CD4-positive, alpha-beta T cell treated with Interleukin-4 for 1 hour (primary cell): ENCODE measurements at places on chromosomes 2 and 18.
A peak's percentile ranks its signal among the peaks of the same experiment; 100 is the strongest.

DNA sequence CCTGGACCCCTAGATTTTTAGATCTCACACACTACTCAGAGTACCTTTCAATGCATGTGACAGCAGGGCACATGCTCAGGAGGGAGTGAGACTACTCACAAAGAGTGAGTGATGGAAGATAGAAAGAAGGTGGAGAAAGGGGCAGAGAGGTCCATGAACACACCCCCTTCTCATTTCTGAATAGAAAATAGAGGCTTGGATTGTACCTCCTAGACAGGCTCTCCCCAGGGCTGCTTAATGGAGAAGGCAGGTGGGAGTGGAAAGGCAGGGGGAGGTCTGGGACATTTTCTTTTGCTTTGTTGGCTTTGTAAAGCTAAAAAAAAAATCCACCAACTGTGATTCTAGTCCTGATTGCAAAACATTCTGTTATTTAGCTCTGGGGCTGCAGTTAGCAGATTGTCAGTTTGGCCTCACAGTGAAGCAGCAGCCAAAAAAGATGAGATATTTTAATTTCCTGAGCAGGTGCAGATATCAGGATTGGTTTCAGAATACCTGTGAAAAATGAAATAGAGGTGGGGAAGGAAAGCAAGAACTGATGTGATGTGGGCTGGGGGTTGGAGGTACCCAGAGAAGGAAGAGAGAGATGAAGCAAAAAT is 119.3 kb upstream of the GYPC start:
- no peak for DNase-seq

DNA sequence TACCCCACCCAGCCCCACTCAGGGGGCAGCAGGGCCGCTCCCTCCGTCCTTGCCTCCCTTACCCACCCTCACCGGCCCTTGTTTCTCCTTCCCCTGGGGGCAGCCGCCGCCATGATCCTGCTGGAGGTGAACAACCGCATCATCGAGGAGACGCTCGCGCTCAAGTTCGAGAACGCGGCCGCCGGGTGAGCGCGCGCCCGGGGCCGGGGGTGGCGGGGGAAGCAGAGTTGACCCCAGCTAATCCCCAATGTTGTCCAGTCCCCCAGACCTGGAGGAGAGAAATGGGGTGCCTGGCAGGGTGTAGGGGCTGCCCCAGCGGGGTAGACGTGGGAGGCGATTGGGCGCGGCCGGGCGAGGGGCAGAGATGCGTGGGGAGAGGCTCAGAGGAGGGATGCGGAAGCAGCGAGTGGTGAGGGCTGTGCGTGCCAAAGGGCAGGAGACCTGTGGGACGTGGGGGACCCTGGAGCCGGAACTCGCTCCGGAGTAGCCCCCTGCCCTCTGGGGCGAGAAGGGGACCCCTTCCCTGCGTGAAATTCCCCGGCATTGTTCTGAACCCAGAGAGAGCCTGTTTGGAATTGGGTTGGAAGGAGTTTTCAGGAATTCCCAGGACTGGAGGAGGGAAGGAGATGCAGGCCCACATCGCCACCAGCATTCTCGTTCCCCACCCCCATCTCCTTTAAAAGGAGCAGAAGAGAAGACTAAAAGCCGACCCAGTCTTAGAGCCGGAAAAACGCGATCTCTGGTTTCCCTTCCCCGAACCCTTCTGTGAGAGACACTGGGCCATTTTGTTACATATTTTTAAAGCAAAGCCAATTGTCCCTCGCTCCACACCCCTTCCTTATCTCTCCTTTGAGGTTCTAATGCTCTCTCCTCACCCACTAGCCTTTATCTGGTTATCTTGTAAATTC is 625 bp downstream of the ARPC2 start:
- peak; percentile 68 for DNase-seq

GRCh38 chr2:27831279-27832050 is 58.7 kb downstream of the RBKS start:
- DNase-seq: no peak

DNA sequence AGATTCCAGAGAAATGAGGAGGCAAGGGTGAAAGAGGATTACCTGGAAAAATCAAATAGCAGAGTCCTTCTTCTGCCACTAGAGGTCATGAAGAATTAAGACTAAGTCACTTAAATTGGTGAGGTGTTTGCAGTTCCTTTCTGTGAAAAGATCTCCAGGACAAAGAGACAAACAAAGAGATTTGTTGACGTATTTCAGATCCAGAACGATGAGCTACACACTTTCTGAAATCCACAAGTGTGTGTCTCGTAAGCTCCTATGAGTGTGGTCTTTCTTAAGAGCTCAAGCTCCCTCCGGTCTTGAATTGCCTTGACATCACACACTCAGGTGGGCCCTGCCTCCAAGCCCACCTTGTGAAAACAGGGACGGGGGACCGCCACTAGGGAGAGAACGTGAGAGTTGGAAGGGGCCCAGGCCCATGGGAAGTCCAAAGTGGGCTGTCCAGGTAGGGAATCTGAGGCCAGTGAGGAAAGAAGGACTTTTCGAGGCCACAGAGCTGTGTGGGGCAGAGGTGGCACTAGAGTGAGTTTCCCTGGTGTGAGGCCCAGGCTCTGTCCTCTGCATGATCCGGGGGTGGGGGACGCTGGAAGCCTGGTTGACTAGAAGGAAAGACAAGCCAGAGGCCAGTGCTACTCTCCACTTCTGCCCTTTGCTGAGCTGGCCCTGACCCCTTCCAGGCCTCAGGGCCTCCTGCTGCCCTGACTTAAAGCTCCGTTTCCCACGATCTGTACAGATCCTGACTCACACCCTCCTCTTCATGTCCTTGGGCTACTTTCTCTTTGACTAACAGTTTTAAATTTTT is 168.1 kb upstream of the NCK2 start:
- DNase-seq: no peak

GRCh38 chr2:112836695-112837117 is at the start of gene IL1B:
Gene IL1B, minus strand, starts transcription at chr2:112836779. Its CDS starts 550 bp downstream, at chr2:112836229.
- DNase-seq: peak; percentile 61

DNA sequence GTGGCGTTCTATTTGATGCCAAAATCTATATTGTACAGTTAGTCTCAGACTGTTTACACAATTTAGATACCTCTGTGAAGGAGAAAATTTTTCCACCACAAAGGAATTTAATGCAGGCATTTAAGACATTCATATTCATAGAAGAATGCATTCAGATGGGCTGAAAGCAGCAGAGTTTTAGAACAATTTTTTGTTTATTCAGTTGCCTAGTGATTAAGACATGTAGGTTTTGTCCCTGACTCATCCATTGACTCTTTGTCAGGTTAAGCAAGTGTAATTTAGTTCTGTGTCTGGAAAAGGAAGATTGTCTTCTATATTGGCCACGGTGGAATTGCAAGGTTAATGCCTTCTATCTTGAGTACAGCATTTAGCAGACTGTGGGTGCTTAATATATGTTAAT is 515.0 kb downstream of the PARD3B start:
- DNase-seq: no peak

GRCh38 chr18:33123862-33124518 is 316.5 kb downstream of the CCDC178 start:
- no peak for DNase-seq

GRCh38 chr2:29334706-29335105 is 219.5 kb downstream of the CLIP4 start:
- no peak for DNase-seq

GRCh38 chr2:153213022-153213421 is 265.5 kb downstream of the RPRM start:
- no peak for DNase-seq

DNA sequence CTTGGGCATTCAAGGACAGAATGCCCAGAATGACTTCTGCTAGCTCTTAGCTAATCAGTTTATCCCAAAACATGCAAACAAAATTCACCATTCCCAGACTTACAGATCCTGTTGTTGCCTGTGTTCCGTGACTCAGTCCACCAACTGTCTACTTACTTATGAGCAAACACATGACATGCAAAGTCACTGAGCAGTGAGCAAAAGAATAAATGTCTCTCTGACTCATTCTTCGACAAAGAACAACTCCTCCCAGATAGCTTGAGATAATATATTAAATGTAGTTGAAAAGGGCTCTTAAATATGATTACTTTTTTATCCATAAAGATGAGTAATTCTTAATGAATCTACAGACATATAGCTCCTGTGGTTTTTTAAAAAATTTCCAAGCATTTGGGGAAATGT is 9.0 kb upstream of the CREG2 start:
- DNase-seq: no peak

GRCh38 chr2:237669283-237669627 is 41.9 kb downstream of the LRRFIP1 start:
- no peak for DNase-seq

DNA sequence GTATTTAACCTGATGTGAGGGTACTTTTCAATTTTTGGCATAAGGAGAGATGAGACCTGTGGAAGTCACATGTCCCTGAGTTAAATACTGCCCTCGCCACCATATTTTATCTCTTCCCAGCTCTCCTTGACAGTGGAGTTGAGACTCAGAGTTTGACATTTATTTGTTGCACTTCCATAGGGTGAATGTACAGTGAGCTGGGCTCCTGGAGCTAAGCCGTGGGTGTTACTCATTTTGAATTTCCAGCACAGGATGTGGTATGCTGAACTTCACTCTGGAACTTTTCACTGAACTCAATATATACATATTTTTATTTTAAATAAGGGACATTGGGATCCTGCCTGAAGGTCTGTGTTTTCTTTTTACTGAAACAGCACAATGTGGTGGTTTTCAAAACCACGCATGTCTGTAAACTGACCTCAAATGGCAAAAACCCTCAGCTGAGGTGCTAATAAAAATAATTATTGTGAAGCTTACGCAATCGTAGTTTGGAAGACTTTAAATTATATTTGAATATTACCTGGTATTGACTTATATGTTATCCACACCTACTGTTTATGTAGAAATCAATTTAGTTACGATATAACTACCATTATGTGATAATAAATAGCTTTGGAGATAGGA is 12.1 kb downstream of the RNF144A start:
- DNase-seq: no peak
